Neural progenitor cell (in vitro differentiated cells): ENCODE measurements at places on chromosomes 13 and 19.
A peak's percentile ranks its signal among the peaks of the same experiment; 100 is the strongest.

DNA sequence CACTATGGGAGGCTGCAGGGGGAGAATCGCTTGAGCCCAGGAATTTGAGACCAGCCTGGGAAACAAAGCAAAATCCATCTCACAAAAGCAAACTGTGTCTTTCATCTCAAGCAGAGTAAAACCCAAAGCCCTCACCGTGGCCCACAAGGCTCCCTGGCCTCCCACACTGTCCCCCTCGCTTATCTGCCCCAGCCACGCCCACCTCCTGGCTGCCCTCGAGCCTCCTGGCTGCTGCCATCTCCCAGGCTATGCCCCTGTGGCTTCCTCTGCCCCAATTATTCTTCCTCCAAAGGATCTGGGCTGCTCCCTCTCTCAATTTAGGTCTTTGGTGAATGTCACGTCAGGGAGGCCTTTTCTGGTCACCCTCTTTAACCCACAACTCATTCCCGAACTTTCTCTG, 3.6 kb downstream of the RABAC1 start:
- no peak for DNase-seq

DNA sequence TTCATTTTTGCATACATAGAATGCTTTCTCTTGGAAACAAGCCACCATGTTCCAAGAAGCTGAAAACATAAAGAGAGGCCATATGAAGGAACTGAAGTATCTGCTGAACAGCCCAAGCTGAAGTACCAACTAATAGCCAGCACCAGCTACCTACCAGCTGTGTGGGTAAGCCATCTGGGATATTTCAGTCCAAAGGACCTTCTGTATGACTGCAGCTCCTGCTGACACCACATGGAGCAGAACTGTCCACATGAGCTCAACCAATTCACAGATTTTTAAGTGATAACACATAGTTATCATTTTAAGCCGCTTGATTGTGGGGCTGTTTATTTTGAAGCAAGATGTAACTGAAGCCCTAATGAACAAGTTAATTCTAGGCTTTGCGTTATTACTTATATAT, 621.1 kb upstream of the KLHL1 start:
- no peak for DNase-seq

DNA sequence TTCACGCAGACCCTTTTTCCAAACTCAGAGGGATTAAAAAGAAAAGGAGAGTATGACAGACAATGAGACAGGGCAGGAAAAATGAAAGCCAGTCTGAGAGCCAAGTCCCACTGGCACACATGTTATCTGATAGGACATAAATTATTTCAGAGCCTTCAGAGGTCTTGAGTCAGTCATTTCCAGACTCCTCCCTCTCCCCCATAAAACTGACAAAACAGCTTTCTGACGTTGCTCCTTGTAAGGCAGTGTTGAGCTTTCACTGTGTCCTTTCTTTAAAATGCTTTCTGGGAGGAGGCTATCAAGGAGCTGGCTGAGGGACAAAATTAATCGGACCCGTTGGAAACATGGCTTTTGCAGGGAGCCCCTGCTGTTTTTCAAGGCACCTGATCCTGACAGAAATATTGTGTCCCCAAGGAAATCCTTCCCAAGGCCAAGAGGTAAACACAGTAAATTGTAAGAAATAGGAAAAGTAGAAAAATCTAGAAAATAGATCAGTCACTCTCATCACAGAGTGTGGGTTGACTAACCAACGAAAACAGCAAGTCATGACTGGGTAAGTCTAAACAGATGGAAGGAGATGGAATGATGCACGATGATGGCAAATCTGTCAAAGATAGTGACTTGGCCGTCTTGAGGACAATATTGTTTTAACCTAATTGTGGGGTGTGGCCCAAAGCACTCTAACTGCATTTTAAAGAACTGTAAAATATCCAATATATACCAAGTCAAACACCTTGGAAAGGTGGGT, 89.7 kb downstream of the DCT start:
- DNase-seq = no peak

GRCh38 chr13:110302997-110303396, 4.0 kb downstream of the COL4A1 start:
- DNase-seq = no peak

DNA sequence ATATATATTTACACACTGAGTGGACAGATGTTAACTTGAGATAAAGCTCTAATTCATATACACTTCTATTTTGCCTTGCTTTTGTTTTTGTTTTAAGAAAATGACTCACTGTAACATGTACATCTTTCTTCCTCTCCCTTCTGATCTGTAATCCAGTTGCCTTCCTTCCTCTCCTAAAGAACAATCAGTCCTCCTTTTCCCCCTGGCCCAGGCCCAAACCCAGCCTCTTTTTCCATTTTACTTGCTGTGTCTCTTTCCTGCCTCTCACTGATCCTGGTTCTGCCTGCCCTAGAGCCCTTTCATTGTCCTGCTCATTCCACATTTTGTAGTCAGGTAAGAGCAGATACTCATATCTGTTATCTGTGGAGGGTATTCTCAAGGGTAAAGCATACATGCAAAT, 50.8 kb downstream of the ZAR1L start:
- DNase-seq = no peak

DNA sequence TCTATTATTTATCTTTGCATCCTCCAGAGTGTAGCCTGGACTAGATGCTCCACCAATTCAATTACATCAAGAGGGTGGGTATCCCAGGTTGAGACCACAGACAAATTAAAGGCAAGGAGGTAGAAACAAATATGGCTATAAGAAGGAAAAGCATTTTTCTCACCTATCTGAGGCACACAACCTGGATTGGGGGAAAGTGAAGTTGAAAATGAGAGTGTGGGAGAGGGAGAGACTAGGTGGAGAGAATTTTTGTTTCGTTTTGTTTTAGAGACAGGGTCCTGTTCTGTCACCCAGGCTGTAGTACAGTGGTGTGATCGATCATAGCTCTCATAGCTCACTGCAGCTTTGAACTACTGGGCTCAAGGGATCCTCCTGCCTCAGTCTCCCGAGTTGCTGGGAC, 5.8 kb upstream of the PRODH2 start:
- DNase-seq = no peak

GRCh38 chr19:44570984-44571684, 41.7 kb upstream of the CEACAM20 start:
- DNase-seq = peak; percentile 86

DNA sequence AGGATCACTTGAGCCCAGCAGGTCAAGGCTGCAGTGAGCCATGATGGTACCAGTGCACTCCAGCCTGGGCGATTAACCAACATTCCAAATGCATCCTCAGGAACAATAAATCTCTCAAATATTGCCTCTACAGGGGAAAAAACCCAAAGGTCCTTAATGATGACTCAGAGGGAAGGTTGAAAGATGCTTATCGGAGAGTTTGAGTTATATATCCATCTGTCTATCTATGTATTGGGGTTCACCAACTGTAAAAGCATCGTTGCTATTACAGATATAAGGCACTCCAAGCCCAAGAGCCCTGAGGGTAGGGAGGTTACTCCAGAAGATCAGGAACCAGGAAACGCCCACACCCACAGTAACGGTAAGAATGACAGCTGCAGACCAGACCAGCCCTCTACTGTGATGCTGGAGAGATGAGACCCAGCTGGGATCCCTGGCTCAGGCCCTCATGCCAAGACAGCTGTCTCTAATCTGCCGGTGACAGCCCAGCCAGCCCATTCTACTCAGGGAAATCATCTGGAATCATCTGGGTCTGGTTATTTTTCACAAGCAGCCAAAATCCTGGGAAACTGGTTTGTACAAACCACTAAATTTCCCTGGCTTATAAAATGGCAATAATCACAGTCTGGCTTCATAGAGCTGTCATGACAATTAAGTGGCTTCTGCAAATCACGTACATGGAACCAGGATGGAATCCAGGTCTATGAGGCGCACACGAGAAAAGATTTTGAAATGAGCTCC, 23.8 kb downstream of the TEX101 start:
- DNase-seq = no peak

GRCh38 chr13:73341748-73342147, 282.9 kb downstream of the KLF5 start:
- no peak for DNase-seq

GRCh38 chr13:75554464-75554863, 4.9 kb downstream of the UCHL3 start:
- no peak for DNase-seq

DNA sequence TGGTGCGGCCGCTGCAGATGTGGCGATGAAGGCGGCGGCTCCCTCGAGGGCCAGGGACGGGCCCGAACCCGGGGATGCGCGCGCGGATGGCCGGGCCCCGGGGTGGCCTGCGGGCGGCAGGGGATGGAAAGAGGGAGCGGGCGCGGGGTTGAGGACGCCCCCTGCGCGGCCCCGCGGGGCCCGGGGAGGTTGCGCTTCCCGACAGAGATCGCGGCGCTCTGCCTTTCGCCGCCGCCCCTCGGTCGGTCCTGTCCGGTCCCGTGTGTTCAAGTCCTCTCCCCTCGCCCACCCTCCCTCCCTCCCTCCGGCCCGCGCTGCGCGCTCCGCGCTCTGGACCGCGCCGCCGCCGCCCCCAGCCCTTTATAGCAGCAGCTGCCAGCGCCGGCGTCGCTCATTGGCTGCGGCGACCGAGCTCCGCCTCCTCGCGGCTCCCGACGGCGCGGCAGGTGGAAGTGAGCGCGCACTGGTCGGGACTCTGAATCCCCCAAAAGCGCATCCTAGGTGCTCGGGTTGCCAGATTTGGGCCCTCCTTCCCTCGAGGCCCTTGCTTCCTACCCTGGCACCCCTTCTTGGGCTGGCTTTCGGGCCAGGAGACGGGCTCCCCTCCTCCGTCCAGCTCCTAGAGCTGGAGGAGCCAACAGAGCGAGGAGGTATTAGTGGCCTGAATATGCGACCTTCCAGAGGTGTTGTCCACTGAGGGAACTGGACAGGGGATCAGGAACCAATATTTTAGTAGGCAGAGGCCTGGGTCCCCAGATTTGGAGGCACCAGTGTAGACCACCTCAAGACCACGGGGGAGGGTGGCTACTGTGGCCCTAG, at the start of gene ELAVL3:
ELAVL3 (minus strand) TSS at position 332 of the 819 bp plus-strand sequence. CDS start 438 bp downstream, outside the sequence.
- peak; percentile 72 for DNase-seq

- DNase-seq = no peak
Measured at GRCh38 chr13:76852986-76853385, 33.2 kb downstream of the KCTD12 start.

DNA sequence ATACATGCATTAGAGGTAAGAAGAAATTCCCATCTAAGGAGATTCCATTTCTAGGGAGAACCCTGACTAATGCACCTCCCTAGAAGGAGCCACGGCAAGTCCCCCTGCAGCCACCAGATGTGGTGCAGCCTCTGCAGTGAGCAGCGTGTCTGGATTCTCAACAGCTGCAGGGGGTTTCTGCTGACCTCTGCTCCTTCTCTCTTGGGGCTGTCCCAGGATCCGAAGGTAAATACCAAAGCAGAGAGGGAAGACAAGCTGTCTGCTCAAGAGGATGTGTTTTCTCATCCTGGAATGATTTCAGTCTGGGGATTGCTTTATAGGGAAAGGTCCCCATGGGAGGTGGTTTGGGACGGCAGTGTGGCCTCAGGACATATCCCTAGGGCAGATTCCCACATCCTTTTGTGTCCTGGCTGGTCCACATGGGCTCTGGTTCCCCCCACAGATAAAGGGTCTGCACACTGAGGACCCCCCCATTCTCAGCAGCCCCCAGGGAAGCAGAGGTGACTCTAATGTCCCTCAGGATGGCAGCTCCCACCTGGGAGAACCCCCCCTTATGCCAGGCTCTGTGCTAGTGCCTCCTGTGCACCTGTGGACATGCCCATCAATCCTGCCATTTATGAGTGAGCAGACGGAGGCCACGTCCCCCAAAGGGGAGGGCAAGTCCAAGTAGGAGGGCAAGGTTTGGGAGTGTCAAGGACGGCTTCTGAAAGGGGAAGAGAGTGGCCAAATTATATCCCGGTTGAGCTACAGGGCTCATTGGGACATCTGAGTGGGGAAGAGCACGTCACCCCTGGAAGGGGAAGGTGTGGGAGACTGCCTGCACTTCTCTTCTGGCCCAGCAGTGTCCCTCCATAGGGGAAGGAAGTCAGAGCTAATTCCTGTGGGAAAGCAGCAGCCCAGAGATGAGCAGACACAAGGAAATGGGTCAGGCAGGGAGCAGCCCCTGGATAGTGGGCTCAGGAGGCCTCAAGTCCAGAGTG, 10.2 kb upstream of the OR10H5 start:
- DNase-seq = no peak

DNA sequence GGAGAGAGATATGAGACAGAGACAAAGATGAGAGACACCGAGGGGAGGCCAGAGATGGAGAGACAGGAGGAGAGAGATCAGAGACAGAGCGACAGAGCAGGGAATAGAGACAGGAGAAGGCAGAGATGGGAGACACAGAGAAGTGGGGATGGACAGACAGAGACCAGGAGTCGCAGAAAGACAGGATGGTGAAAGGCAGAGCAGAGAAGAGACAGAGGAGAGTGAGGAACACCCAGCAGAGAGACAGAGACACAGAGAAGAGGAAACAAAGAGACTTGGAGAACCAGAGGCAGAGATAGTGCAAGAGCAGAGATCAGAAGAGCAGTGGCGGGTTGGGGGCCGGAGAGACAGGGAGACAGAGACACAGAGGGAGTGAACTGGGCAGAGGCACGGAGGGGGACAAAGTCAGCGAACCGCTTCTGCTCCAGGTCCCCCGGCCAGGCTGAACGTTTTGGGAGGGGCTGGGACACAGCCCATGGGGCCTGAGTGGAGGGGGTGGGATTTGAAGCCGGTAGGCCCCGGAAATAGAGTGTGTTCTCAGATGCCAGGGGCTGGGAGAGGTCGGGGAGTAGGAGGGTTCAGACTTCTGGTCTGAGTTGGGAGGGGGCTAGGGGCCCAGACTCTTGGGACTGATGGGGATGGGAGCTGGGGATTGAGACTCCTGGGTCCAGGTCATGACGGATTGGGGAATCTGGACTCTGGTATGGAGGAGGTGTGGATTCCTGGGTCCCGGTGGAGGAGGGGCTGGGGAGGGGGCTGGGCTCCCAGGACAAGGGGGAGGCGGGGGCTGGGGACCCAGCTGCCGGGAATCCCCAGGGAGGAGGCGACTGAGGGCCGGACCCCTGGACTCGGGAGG, 654 bp downstream of the ZNF579 start:
- peak; percentile 56 for DNase-seq

DNA sequence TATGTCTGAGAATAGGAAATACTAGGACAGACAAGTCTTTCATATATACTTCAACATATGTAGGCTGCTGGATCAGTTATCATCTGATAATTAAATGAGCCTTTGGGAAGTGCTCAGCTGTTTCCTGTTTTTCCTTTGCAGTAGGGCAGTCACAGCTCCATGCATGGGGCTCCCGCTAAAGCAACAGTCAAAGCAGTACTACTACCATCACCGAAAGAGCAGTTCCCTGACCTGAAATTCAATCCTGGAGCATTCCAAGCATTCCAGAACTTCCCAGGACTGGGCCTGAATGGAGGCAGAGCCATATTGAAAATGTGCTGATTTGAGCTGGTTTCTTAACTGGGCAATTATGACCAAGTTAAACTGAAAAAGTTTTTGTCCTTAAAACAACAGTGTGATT, 20.5 kb downstream of the MICU2 start:
- peak; percentile 65 for DNase-seq

GRCh38 chr19:543910-544608, at the start of gene GZMM:
TSS of gene GZMM (plus strand) at chr19:544053. CDS start at chr19:544072, 19 bp downstream.
- DNase-seq = no peak

GRCh38 chr13:48201044-48201443, 32.0 kb upstream of the ITM2B start:
- DNase-seq = no peak
